HS-5 (cell line): ENCODE measurements at places on chromosomes 11 and 22.
A peak's percentile ranks its signal among the peaks of the same experiment; 100 is the strongest.

- no peak for DNase-seq
Measured at GRCh38 chr22:46399251-46400024, 63.9 kb downstream of the TRMU start.

DNA sequence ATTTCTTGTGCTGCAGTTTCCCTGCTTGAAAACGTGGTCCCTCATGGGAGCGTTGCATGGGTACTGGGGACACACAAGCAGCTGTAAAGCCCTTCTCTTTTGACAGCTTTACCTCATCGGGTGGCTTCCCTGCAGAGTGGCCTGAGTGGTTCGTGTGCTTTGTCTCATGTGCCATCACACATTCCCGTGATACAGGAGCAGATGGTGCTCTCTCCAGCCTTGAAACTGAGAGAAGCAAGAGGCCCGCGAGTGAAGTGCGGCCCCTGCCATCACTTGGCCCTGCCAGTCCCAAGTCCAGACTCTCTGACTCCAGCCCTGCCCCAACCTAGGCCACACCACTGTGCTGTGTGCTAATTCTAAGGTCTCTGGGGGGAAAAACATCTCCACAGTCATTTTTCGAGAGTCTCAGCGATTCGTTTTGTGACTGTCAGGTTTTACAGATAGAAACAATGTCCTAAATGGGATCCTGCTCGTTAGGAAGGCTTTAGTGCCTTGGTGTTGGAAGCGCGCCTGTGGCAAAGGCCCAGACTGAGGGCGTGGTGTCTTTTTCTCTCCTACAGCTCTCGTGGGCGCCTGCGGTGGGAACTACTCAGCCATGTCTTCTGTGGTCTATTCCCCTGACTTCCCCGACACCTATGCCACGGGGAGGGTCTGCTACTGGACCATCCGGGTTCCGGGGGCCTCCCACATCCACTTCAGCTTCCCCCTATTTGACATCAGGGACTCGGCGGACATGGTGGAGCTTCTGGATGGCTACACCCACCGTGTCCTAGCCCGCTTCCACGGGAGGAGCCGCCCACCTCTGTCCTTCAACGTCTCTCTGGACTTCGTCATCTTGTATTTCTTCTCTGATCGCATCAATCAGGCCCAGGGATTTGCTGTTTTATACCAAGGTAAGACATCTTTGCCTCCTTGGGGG, 64.2 kb downstream of the KREMEN1 start:
- no peak for DNase-seq

DNA sequence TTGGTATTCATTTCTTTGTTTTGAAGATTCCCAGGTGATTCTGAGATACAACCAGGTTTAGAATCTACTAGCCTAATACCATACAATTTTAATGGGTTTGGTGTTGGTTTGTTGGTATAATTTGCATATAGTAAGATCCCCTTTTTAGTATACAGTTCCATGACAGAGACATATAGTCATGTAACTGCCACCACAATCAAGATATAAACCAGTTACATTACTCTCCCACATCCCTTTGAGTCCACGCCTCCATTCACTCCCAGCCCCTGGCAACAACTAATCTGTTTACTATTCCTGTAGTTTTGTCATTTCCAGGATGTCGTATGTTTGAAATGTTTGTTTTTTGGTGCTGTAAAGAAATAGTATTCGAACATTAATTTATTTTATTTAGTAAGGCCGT, 4.3 kb downstream of the ASRGL1 start:
- DNase-seq: no peak

GRCh38 chr11:108025387-108026080, 16.8 kb downstream of the CUL5 start:
- no peak for DNase-seq

- DNase-seq: no peak
Measured at GRCh38 chr11:91164452-91164822, 941.6 kb upstream of the CHORDC1 start.

GRCh38 chr11:94125407-94126115, 3.1 kb upstream of the PANX1 start:
- no peak for DNase-seq

- no peak for DNase-seq
Measured at GRCh38 chr11:122345586-122345985, 229.6 kb upstream of the BLID start.

DNA sequence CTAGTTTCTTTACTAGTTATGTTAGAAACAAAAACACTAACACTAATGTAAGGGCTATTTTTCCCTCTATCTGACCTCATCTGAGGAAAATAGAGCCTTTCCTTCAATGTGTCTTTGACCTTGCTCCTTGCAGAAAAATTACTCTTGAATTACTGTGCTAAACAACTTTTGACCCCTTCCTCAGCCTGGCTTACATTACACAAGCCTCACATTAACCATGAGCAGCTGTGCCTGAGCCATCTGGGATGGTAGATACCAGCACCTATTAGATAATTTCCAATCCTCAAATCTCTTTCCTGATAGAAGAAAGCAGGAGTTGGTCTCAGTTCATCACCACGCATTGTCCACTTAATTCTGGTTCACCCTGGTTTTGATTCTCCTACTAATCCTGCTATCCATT, 134.4 kb upstream of the NCAM1 start:
- no peak for DNase-seq

DNA sequence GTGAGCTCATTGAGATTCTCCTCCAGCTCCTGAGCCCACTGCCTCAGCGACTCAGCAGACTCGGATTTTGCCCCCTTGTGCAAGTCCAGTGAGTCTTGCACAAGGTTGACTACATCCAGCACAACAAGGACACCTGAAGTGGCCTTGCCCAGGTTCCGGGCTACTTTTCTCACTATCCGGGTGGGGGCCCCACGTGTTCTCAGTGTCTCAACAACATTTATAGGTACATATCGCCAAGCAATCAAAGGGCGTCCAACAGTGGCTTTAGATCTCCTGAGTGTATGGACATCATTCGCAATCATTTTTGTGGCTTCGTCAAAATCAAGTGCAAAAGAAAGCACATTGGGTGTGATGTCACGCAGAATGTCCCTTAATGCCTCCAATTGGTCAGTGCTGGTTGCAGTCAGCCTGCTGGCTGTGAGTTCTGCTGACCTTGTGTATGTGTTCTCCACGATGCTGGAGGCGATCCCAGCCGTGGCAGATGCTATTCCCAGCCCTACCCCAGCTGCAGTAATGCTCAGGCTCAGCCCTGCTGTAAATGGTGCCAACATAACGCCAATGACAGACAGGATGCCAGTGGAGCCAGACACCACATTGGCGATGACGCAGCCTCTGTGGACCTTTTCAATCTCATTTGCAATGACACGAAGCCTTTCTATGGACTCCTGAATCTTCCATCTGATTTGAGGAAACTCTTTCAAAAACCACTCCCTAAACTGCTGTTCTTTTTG, 10.3 kb downstream of the APOL4 start:
- no peak for DNase-seq

DNA sequence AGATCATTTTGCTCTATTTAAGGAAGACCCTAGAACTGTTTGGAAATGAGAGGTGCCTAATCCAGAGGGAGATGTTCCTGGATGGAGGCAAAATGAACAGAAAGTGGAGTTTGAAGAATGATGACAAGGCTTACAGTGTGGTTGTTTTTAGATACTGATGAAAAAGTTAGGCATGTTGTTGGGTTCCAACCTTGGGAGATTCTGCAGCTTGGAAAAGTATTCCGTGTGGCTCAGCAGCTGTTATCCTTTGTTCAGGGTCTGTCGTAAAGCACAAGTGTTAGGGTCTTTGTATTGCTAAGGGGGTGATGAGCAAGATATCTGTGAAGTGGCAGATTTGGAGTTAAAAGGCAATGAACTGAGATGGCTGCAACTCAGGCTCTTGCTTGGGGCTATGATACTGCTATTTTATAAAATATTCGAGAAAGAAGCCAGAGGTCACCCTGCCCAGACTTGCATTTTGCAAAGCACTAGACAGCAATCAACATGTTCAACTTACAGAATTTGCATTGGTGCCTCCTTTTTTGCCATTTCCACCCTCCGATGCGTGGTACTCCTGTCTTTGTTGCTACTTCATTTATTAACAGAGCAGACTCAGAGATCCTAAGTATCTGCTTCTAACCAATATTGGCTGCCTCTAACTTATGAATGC, 45.3 kb upstream of the POGLUT3 start:
- no peak for DNase-seq

- DNase-seq: peak; percentile 68
Measured at GRCh38 chr11:19116971-19117759, at the start of gene ZDHHC13. Gene ZDHHC13, plus strand, starts transcription at chr11:19117168. Its CDS starts 82 bp downstream, at chr11:19117250.

- no peak for DNase-seq
Measured at GRCh38 chr22:46574993-46575910, 37.8 kb upstream of the CELSR1 start.

GRCh38 chr11:63599211-63600122, 14.8 kb downstream of the PLAAT3 start:
- DNase-seq: peak; percentile 86

GRCh38 chr22:27804470-27805297, 3.1 kb upstream of the MN1 start:
- no peak for DNase-seq

DNA sequence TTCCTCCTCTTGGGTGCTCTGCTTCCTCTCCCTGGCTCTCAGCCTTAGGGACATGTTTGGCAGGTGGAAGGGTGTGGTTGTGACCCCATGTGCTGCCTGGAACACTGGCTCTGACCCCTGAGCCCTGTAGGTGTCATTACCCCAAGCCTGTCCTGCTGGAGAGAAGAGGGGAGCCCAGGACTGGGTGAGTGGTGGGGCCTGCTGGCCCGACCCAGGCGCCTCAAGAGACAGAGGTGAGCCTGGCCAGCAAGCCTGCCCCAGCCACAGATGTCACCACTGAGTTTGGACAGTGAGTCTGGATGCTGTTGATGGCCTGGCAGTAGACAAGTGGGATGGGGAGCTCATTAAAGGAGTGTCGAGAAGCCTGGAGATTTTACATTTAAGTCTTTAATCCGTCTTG, 1112.2 kb downstream of the BRD1 start:
- no peak for DNase-seq

- no peak for DNase-seq
Measured at GRCh38 chr11:21921151-21921550, 271.7 kb upstream of the ANO5 start.

DNA sequence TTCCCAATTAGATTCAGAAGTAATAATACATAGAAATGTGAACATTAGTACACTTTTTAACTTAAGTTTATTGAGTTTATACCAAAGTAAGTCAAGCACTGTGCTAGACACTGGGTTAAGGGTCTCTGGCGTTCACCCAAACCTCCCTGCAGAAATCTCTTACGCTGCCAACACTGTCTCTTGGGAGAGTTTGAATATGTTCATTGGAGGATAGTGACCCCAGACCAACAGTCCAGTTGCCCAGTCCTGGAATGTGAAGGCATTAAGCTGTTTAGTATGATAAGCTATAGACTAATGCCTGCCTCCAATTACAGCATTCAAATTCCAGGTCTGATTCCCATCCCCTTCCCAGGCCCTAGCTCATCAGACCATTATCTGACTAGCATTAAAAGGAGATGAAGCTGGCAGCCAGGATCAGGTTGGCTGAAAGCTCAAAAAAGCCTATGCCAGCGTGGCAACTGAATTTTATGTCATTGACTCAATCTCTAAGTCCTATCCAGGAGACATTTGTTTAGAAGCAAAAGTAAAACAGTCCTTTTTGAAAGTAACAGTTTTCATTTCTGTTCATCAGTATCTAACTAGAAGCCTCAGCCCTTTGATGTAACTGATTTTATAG, 77.8 kb downstream of the SFI1 start:
- no peak for DNase-seq

GRCh38 chr22:39287076-39287725, 32.2 kb downstream of the RPL3 start:
- DNase-seq: no peak

GRCh38 chr11:57277845-57278720, 41.0 kb upstream of the APLNR start:
- DNase-seq: peak; percentile 68

- no peak for DNase-seq
Measured at GRCh38 chr11:88039476-88040147, 135.6 kb downstream of the RAB38 start.

GRCh38 chr11:71249301-71249700, 3.1 kb downstream of the SHANK2 start:
- no peak for DNase-seq

- no peak for DNase-seq
Measured at GRCh38 chr22:46180370-46181137, 30.2 kb downstream of the PPARA start.

- DNase-seq: no peak
Measured at GRCh38 chr11:127950162-127950561, 637.2 kb downstream of the ETS1 start.

GRCh38 chr11:6855971-6856541, 6.8 kb upstream of the OR10A2 start:
- peak; percentile 26 for DNase-seq
